ENCODE measurements at places on chromosomes 5 and 9.
A peak's percentile ranks its signal among the peaks of the same experiment; 100 is the strongest.

GRCh38 chr5:83633285-83633684, 87.4 kb downstream of the HAPLN1 start:
- no peak for DNase-seq

- no peak for DNase-seq
These were observed 412.2 kb upstream of the SLC24A2 start for GRCh38 chr9:20200991-20201431.

DNA sequence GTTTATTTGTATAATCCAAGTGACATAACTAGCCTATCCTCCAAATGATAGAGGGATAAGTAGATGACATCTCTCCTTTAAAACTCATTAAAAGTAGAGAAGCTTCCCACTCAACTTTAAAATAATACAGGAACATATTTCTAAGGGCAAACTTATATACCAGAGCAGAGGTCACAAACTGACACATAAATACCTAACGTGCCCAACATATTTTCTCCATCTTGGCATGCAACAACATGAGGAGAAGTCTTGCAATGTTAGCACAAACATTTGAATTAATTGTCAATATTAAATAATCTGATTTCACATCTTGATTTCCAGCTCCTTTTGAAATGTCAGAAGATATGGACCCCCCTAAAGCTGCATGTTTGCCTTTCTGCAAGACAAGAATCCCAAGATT, 335.0 kb downstream of the DEPDC1B start:
- DNase-seq: no peak

GRCh38 chr5:93062548-93062947, 518.5 kb downstream of the NR2F1-AS1 start:
- DNase-seq: no peak

DNA sequence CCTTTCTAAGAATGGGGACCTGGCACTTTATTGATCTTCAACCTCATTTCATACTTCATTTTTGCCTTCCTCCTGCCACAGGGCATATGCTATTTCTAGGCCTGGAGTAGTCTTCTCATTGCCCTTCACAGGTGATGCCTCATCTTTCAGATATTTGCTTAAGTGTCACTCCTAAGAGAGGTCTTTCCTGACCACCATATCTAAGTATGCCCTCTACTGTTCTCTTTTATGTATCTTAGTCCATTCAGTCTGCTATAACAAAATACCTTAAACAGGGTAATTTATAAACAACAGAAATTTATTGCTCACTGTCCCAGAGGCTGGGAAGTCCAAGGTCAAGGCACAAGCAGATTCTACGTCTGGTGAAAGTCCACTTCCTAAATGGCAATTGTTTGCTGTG, 99.1 kb downstream of the ADAMTS6 start:
- DNase-seq: no peak

DNA sequence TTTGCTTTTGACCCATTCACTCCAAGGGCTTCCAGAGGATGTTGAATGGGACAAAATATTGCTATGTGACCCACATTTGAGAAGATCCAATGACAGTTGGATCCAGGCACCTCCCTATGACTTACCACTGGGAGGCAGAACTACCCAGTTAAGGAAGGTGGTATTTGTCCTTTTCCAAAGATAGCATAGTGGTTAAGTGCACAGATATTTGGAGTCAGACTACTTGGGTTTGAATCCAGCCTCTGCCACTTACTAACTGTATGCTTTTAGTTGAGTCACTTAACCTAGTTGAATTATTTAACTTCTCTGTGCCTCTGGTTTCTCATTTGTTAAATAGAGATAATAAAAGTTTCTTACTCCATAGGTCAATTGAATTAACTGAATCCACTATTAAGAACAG, 74.5 kb upstream of the PALM2AKAP2 start:
- DNase-seq: no peak

GRCh38 chr5:140225396-140225795, 50.4 kb downstream of the CYSTM1 start:
- DNase-seq: no peak

DNA sequence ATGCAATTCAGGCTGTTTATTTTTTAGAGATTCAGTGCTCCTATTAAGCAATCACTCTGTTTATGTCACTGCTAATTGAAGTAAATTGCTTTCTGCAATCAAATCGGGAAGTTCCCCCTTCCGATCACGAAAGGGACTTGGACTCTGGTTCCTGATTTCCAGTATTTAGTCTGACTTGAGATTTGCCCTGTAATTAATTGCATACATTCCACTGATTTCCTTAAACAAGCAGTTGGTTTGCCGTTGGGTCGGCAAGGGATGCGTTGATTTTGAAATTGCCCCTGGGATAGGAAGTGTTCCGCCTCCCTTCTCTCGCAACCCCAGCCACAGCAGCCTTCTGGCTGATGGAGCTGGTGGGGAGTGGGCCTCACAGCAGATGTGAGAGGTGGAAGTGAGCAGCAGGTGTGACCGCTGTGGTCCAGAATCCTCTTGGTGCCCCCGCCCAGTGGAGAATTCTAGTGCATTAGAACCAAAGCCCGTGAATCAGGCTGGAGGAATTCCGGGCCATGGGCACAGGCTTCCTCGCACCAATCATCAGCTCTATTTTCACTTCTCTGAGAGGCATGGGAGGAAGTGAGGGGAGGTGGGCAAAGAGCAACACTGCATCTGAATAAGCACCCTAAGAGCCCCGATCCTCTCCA, 102.5 kb downstream of the SPRY4 start:
- DNase-seq: no peak

DNA sequence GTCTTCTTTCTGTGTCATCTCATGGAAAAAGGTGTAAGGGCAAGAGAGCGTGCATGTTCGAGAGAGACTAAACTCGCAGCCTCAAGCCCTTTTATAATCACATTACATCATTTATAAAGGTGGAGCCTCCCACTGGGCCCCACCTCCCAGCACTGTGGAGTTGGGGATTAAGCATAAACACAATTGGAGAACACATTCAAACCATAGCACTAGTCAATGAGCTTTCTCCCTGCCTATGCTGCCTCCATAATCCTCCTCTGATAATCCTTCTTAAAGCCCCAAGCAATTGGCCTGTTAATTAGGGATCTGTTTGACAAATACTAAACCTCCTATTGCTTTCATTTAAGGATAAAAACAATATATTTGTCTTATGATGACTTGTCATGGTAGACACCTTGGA, 99.6 kb downstream of the NMUR2 start:
- no peak for DNase-seq

GRCh38 chr5:79857714-79858409, 133.2 kb downstream of the MTX3 start:
- DNase-seq: peak; percentile 52

DNA sequence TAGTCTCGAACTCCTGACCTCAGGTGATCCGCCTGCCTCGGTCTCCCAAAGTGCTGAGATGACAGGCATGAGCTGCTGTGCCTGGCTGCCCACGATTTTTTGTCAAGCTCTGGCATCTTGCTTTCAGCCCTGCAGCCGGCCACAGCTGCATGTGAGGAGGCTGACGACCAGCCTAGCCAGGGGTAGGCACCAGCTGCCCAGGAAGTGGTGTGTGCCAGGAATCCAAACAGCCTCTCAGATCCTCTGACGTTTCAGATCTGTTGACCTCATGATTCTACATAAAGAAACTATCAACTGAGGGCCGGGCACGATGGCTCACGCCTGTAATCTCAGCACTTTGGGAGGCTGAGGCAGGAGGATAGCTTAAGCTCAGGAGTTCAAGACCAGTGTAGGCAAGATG, 19.0 kb downstream of the DYNC2I2 start:
- no peak for DNase-seq

GRCh38 chr5:99724732-99725290, 796.0 kb upstream of the CHD1 start:
- DNase-seq: no peak

DNA sequence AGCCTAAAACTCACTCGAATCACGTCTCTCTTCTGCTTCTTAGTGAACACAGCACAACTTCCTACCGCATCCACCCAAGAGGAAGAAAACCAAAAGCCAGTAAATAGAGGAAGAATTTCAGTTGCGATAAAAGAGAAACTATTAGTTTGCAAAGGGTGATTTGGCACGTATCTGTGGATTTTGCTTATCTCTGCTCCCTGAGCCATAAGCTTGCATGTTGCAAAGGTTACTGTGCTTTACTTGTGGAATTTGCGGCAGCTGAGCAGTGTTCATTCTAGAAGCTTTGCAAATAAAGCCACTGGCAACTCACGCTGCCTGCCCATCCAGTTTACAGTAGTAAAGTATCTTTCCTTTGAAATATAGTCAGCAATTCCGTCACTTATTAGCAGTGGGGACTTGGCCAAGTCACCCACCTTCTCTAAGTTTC, 149.0 kb upstream of the PCA3 start:
- DNase-seq: no peak

GRCh38 chr9:130981756-130982137, 27.2 kb upstream of the LAMC3 start:
- DNase-seq: no peak

DNA sequence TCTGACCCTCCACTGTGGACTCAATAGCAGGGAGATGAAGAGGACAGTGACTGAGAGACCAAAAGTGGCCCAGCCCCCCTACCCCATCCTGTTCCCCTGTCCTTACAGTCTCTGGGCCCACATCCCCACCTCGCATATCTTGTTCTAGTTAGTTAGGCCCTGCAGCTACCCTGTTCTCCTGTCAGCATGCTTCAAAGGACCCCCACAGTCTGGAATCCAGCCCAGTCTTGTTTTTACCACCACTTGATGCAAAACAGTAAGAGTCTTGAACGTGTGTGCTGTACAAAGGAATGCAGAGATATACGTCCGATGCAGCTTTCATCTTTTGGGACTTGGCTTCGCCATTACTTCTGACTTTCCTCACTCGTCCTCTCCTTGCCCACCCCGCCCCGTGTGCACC, 12.2 kb upstream of the POMT1 start:
- DNase-seq: no peak

DNA sequence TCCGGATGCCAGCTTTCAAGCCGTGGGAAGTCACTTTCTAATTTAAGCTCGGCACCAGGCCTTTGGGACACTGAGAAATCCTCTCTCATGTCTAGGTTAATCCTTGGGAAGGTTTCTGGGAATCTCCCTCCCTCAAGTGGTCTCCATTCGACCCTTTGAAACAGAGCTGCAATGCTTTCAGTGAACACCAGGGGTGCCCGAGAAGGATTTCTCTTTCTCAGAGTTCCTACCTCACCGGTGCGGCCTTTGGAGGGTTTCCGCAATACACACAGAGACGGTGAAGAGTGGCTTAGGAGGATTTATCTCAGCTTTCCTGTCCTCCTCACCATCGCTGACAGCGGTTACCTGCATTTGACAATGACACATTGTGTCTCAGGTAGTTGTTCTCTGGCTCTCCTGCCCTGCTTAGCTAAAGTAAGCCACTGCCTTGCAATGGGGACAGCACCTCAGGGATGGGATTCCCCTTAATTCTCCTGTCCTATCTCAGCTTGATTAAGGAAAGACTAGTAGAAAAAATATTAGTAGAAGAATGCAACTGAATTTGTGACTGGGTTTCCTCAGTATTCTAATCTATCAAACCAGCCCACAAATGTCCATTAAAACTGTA, 180.6 kb downstream of the GABRG2 start:
- DNase-seq: no peak

DNA sequence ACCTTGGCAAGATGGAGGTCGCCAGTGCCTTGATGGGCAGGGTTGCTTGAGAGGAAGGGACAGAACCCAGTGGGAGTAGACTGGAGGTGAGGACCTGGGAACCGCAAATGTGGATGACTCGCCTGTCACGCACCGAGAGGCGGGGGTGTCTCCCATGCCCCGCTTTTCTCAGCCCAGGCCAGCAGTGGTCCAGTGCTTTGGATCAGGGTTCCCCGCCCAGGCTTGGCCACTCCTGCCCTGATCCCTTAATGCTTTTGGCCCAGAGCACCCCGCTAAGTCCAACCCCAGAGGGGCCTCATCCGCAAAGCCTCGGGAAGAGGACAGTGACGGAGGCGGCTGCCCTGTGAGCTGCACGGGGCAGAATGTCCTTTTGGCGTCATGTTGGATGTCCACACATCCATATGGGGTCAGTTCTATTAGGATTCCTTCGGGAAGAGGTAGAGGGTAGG, 2.4 kb downstream of the MRPS2 start:
- DNase-seq: no peak

DNA sequence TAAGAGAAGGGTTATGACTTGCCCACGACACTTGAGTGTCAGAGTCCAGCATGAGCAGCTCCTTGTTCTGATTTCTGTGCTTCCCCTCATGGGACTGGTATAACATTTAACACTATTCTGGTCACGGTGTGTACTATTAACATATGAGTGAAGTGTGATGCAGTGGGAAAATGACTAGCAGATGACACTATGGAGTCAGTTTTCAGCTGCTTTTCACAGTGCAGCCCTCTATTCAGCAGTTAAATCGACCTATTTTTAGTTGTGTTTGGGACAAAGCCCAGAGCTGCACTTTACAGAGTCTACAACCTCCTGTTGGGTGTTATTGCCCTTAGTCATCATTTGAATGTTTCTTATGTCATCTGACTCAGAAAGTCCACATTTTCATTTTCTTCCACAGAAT, 59.1 kb downstream of the CHSY3 start:
- DNase-seq: no peak

GRCh38 chr9:126365780-126366179, 39.2 kb downstream of the MVB12B start:
- no peak for DNase-seq

DNA sequence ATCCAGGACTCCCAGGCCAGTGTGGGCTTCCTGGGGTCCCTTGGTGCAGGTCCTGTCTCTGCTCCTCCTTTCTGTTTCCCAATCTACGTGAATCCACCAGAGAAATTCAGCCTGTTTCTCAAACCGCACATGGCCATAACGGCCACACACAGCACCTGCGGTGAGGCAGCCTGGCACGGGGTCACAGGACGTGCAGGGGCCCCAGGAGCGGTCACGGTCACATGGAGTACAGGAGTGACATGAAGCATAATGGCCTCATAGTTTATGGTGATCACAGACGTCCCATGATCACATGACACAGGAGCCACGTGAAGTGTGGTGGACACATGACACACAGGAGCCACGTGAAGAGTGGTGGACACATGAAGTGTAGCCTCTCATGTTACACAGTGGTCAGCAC, 248.5 kb upstream of the IRX4 start:
- no peak for DNase-seq

DNA sequence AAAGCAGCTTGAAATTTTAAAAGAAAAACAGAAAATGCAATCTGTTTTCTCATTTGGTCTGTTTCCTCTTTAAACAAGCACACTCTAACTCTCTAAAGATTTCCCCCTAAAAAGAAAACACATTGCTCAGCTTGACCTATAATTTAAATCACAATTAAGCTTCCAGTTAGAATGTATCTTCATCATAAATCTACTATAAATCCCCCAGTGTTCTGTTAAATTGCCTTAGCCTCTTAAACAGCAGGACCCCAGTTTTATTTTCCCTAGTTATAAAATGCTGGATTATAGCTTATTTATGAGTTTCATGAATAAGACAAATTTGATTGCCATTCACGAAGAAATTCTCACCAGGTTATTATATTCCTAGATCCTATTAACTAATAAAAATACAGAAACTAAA, 8.6 kb upstream of the SMC2 start:
- no peak for DNase-seq

GRCh38 chr5:154513669-154514084, 35.6 kb upstream of the HAND1 start:
- no peak for DNase-seq

Measured in T-cell (primary cell).